ENCODE measurements at places on chromosomes 4 and X.

DNA sequence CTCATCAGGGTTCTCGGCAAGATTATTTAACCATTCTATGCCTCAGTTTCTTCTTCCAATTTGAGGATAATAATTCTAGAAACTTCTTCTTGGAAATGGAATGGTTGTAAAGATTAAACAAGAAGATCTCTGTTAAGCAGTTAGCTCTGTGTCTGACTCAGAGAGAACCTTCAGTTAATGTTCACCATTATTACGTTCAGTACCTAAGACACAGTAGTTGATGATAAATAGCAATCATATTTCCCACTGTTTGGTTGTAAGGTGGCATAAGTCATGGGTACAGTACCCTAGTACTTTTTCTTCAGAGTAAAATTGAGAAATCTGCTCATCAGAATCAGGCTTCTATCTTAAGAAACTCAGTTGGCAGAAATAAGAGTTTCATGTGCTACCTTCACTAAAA is 366.5 kb upstream of the BOD1L1 start:
- DNase-seq: no peak

DNA sequence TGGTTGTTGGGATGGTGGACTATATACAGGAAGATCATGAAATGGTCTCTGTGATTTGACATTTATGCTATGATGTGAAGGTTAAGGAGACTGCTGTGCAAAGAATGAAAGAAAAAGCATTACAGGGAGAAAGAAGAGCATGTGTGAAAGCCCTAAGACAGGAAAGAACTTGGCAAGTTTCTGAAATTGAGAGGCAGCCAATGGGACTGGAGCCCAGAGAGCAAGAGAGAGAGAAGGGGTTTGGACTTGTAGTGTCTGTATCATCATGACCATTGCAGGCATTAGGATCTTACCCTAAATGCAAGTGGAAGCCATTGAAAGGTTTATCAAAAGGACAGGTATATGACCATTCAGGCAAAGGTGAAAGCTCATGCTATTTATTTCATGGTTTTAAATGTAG is 147.1 kb downstream of the NAA11 start:
- DNase-seq: no peak

DNA sequence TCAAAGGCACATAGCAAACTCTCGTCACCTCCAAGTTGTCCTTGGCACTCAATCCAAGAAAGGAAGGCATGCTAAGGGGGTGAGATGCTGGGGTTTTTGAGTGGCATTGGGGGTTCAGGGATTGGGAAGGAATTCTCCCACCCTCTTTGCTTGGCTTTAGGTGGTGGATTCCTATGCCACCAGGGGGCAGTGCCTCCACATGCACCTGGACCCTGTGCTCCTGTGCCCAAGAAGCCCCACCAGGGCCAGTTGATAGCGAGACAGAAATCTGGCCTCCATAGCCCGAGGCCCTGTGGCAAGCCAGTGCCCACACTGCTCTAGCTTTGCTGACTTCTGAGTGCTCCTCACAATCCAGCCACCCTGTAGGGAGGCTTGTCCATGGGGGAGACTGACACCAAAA is 2.0 kb upstream of the FATE1 start:
- no peak for DNase-seq

- DNase-seq: no peak
These were observed 36.4 kb downstream of the ZAR1 start for GRCh38 chr4:48526406-48526805.

- DNase-seq: peak; percentile 32
These were observed 12.0 kb downstream of the EREG start for GRCh38 chr4:74376888-74377483.

GRCh38 chr4:48042979-48043461 is 26.4 kb downstream of the NIPAL1 start:
- DNase-seq: no peak

DNA sequence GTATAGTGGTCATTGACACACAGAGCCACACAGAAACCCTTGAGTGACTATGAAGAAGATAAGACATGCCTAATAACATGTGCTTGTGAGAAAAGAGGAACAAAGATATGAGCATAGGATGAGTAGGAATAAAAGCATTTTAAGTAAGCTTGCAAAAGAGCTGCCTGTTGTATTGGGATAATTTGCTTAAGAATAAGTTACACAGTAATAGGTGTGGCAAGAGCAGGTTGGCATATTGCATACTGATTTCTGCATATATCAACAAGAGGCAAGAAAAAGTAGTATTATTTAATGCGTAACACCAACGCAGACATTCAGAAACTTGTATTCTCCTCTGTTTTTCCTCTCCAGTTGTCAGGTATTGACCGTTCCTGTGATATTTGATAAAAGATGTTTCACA is 111.5 kb upstream of the UGT8 start:
- DNase-seq: no peak

DNA sequence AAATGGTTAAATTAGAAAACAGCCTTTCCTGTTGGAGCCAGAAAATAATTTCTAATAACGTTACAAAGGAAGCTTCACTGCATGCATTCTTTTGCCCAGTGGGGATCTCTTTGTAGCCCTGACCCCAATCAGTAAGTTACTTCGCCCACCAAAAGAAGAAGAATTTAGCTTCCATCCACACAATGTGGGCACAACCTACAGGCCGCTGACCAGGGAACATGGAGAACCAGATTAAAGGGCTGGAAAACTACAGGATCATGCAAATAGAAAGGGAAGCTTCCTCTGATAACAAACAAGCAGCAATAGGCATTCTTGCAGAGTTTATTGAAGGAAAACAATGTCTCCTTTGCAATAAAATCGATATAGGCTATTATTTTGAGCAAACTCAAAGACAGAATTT is 21.3 kb upstream of the TSPAN5 start:
- no peak for DNase-seq

GRCh38 chr4:28007693-28008092 is 1147.1 kb downstream of the STIM2 start:
- no peak for DNase-seq

DNA sequence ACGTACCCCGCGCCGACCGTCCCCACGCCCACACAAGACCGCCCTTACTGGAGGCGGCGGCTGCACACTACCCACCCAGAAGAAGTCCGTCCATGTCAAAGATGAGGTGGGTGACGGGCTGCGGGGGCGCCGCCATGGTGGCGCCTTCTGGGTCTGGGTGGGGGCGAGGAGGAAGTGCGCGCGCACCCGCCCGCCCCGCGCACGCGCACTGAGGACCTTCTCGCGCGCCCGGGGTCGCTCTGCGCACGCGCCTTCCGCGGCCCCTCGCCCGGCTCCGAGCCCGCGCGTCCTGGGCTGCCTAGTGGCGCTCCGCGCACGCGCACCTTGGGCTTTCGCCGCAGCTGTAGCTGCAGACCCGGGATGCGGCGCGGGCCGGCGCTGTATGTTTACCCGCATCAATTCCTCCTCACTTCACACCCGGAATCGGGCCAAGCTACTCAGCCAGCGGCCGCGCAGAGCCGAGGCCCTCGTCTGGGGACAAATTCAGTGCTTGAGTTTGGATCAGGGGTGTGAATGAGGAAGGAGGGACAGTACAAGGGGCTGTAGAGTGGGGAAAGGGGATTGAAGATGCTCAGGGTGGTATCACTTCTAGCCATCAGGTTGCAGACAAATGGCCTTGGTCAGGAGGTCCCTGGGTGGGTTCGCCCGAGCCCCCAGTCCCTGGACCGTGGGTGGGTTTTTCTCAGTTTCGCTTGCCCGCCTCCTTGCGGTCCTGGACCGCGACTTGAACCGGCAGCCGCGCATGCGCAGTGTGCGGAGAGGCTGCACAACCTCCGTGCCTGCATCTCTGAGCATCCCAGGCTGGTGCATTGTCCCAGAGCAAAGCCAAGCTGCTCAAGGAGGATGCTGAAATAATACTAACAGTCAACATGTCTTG is at the start of gene PUDP:
TSS of gene PUDP (minus strand) at position 176 of the 877 bp plus-strand sequence. CDS start at position 136, 40 bp downstream.
- peak; percentile 93 for DNase-seq

- no peak for DNase-seq
These were observed 329 bp downstream of the TBC1D14 start for GRCh38 chr4:6909970-6910339.

DNA sequence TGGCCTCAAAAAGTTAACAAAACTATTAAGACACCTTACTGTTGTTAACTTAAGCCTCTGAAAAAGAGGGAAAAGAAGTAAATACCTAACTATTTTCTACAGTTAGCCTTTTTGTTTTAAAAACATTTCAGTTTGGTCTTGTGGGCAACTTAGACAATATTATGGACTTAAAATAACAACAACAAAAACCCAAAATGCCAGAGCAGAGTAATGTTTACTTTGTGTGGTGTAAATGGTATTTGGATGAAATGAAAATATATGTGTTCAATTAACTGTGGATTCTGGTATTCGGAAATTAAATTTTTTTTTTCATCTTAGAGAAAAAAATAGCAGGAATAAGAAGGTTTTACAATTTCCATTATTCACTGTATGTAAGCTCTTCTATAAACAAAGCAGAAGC is 79.6 kb upstream of the NPNT start:
- DNase-seq: no peak

DNA sequence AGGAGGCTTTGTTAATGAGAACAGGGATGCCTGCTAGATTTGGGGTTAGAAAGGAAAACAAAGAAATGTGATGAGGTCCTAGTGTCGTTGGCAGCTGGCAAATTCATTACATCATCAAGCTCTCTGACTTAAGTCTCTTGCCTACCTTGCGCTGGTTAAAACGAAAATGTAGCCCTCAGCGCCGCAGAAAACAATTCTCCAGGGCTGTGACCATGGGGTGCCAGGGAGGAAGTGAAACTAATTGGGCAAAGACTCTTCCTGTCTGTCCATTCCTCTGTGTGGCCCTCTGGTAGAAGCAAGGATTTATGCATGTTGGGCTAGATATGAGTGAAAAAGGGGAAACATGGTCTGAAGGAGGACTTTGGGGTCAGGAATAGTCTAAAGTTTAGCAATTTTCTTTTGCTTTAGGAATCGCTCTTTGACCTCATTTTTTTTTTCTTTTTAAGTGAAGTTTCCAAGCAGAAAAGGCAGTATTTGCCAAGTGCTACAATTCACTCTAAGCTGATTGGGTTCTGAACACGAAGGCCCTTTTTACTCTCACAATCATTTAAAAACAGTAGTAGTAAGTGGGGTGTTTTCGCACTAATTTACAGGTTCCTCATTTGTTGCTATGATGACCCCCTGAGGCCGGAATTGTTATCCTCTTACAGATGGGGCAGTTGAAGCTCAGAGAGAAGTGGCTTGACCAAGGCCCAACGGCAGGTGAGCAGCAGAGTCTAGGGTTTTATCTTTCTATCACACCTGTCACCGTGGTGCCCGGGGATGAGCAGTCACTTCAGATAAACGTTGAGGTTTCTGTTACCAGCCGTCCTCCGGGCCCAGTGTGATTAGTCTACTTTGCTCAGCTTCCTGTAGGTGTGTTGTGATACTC is 27.3 kb upstream of the CHRNA9 start:
- peak; percentile 72 for DNase-seq

Measured in central memory CD4-positive, alpha-beta T cell (primary cell).